ENCODE measurements at places on chromosomes 7 and 10. TPM values are rescaled to one million over a fixed set of nuclear protein-coding genes. Genes with fewer than 3 reads are reported as not detected.
A peak's percentile ranks its signal among the peaks of the same experiment; 100 is the strongest.

Gene NODAL
- not detected for total RNA-seq

Gene PEX1
- total RNA-seq = 12.1 TPM

Gene ATG9B
- total RNA-seq = 5.2 TPM

- no peak for DNase-seq
- H3K27me3 ChIP-seq = no peaks in the 10 kb centered on the region
- no peak overlapping the region for H3K27ac ChIP-seq
- H3K4me1 ChIP-seq = no peaks in the 10 kb centered on the region
Measured at GRCh38 chr7:22665923-22666322, 61.1 kb upstream of the IL6 start.

DNA sequence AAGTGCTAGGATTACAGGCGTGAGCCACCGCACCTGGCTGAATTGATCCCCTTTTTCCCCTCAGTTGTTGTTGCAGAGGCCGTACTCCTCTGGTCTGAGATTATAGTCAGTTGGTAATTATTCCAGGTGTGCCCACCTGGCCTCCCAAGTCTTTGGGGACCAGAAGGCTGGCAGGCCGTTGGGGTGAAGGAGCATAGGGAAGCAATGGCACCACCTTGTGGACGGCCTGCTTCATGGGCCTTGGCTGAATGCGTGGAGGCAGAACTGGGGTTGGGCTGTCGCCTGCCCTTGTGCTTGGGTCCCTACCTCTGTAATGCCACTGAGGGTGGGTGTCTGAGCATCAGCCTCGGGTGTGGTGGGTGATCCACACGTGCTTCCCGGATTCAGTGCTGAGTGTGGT lies 125.7 kb downstream of the RGS10 start:
- DNase-seq = no peak
- H3K27ac ChIP-seq = peak overlapping the region; percentile 41
- H3K4me1 ChIP-seq = peaks cover 36% of the 10 kb centered on the region
- no peak overlapping the region for H3K4me3 ChIP-seq
- H3K27me3 ChIP-seq = no peaks in the 10 kb centered on the region

- no peaks in the 10 kb centered on the region for H3K36me3 ChIP-seq
- no peaks in the 10 kb centered on the region for H3K27me3 ChIP-seq
- no peaks in the 10 kb centered on the region for H3K4me1 ChIP-seq
- no peak overlapping the region for H3K4me3 ChIP-seq
- no peak for DNase-seq
Measured at GRCh38 chr7:15707570-15707969, 21.1 kb upstream of the MEOX2 start.

- H3K4me3 ChIP-seq = no peak overlapping the region
- DNase-seq = no peak
- no peak overlapping the region for H3K27ac ChIP-seq
- no peaks in the 10 kb centered on the region for H3K27me3 ChIP-seq
- no peaks in the 10 kb centered on the region for H3K4me1 ChIP-seq
Measured at GRCh38 chr10:17147884-17148489, 18.4 kb upstream of the CUBN start.

DNA sequence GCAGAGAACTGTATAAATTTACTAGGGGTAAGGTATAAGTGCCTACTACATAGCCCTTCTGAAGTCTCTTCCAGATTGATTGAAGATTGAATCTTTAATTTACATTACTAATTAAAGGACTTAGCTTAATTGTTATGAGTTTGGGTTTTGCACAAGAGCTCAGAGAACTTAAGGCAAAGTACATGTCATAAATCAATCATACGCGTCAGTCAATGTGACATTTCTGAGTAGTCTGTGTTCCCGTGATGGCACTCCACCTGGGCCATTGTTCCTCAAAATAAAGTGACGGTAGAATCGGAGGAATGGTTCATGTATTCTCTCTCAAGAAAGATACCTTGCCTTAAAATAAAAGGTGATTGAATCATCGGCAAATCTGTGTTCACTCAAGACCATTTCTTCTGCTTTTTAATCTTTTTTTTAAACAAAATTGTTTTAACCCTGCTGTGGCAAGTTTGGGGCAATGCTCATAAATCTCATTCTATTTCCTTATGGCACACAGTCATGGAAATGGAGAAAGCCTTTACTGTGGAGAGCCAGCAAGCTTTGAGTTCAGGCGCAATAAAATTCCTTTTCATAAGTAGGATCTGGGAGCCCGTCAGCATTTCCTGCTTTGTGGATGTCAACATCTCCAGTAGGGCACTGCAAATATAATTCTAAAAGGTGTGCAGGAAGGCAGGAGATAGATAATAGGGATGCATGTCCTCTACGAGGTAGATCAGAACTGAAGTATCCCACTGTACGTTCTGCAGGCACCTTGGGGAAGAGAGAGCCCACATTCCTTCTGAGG lies 427.4 kb downstream of the GATA3 start:
- no peaks in the 10 kb centered on the region for H3K27me3 ChIP-seq
- no peak overlapping the region for H3K4me3 ChIP-seq
- H3K36me3 ChIP-seq = no peaks in the 10 kb centered on the region
- no peak overlapping the region for H3K27ac ChIP-seq
- no peaks in the 10 kb centered on the region for H3K4me1 ChIP-seq
- DNase-seq = no peak

DNA sequence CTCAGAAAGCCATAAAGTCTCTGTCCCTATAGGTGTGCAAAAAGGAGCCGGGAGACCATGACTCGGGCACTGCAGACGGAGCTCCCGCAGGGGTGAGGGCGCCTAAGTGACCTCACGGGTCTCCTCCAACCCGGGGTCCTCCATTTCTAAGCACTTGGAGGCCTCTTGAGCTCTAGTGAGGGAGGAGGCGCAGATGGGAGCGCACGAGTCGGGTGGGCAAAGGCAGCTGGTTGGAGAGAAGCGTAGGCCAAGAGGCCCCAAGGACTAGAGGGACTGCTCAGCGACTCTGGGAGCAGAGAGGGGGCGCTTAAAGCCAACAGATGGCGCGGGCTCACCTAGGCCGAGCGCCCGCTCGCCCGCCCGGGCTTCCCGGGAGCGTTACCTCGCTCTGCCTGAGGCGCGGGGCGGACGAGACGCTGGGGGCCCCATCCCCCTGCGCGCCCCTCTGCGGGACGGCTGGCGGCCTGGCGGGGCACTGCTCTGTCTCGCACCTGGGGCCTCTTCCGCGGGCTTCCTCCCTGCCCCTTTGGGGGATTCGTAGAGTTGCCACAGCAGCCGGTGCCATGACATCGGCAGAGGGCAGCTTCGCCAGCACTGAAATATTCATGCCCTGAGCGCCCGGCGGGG lies 523 bp upstream of the CDH23 start:
- peak overlapping the region; percentile 51 for H3K4me3 ChIP-seq
- peak; percentile 30 for DNase-seq
- H3K27me3 ChIP-seq = peaks cover 32% of the 10 kb centered on the region
- H3K4me1 ChIP-seq = peaks cover 15% of the 10 kb centered on the region
- H3K27ac ChIP-seq = no peak overlapping the region

- no peak overlapping the region for H3K27ac ChIP-seq
- no peak overlapping the region for H3K4me3 ChIP-seq
- H3K4me1 ChIP-seq = no peaks in the 10 kb centered on the region
- DNase-seq = no peak
Measured at GRCh38 chr7:2996141-2996540, 47.5 kb downstream of the CARD11 start.

GRCh38 chr7:109479388-109479787 lies 909.7 kb downstream of the DNAJB9 start:
- H3K27me3 ChIP-seq = no peaks in the 10 kb centered on the region
- H3K4me3 ChIP-seq = no peak overlapping the region
- H3K4me1 ChIP-seq = no peaks in the 10 kb centered on the region
- no peaks in the 10 kb centered on the region for H3K36me3 ChIP-seq
